ENCODE measurements at places on chromosomes 6 and 20.

- DNase-seq: no peak
Observed at GRCh38 chr6:141398949-141399348, 733.8 kb upstream of the GJE1 start.

GRCh38 chr6:133895573-133896343 lies 6.8 kb downstream of the TCF21 start:
- no peak for DNase-seq

DNA sequence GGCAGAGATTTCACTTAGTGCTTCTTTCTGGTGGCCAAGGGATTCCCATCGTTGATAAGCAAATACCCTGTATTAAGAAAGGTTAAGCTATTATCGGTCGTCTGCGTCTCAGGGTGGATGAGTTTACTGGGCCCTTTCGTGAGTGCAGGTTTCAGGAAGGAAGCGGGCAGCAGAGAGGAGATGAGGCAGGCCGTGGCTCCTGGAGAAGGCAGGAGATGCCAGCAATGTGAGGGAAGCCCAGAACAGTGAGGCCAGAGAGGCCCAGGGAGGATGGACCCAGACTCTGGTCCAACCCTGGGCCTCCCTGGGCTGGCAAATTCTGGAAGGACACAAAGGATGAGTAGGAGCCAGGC lies 11.2 kb downstream of the TFEB start:
- no peak for DNase-seq

DNA sequence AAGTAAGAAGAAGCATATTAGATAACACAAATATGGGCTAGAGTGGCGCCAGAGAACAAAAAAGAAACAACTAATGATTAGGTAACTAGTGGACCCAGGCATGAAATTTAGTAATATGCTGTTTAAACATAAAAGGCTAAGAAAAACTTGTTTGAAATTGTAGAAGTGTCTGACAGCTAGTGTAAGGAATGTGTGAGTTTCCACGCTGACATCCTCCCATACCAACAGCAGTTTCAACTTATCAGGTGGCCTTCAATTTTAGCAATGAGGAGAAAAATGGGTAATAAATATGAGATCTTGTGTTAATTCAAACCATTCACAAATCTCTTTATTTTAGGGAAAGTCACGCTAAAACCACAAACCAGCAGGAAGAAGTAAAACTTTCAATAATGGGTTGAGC lies 440.2 kb upstream of the FLRT3 start:
- no peak for DNase-seq

DNA sequence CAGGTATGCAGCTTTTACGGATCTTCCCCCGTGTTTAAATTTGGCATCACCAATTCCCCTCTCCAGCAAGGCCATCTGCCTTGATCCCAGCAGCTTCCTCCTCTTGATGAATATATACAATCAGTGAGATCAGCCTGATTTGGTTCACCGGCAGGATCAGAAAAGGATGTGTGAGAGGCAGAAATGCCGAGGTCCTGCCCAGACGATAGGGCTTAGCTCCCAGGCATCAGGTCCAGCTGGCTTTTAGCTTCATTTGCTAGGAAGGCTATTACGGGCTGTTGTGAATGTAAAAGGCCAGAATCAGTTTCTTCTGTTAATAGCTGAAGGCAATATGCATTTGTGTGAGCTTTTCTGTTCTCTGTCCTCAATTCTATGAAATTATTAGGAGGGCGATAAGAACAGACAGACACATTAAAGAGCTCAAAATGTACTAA lies 372.8 kb downstream of the BTBD9 start:
- no peak for DNase-seq

DNA sequence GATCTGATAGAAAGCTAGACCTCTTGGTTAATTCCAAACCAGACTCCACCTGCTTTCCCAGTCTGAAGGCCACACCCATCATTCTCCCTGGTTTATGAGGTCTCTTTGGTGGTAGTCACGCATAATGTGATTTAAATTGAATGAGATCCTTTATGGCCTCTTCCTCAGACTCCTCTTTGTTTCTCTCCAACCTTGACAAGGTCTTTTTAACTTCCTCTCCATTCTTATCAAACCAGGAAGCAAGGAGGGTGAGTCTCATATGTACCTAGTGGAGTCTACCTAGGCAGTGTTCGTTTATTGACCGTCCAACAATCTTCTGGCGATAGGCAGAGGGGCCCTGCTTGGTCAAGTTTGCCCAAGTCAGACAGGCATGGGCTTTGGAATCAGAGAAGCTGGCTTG lies 184.2 kb upstream of the LAMP5 start:
- no peak for DNase-seq

DNA sequence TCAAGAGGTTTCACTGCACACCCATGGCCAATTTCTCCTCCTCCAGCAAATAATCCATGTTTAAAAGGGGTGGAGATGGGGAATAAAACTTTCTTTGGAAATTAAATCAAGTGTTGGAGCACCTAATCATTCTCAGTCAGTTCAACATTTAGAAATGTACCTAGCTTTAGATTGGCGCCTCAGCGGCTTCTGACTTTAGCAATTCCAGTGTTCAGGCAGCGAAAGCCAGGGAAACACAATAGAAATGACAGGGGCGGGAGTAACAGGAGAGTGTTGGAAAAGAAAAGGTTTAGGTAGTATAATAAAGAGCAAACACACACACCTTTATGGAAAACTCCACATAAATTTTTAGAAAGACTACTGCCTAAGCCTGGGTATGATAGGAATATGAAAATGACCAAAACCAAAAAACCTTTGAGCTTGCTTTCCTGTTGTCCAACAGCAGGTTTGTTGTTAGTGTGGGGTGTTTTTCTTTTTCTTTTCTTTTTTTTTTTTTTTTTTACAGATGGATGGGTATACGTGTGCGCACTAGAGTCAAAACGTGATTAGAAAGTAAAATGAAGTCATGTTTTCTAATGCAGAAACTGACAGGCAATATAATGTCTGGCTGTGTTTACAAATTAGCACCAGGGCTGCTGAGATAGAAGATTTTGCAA lies 7.7 kb downstream of the TFAP2A start:
- DNase-seq: no peak

GRCh38 chr20:58976061-58976730 lies 4.9 kb upstream of the NELFCD start:
- DNase-seq: no peak

DNA sequence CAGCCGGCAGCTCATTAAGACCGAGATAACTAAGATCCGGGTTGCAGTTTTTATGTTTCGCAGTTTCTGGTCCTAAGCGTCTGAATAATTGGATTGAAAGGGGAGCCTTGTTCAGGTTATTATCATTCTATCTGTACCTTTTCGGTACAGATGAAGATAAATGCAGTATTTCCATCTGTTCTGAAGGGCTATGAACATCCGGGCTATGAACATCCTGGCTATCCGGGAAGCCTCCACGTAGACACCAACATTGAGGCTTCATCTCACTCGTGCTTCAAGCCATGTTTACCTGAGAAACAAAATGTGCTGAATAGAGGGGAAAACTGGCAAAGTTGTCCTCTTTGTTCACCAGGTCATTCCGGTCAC lies 399 bp upstream of the REPS1 start:
- no peak for DNase-seq

Data from activated CD4-positive, alpha-beta T cell treated with anti-CD3 and anti-CD28 coated beads for 4 hours (primary cell).